ENCODE measurements at places on chromosomes 4 and X.

- no peak for DNase-seq
Measured at GRCh38 chrX:110321670-110322069, 3.8 kb upstream of the AMMECR1 start.

GRCh38 chr4:152961773-152962115 lies 25.6 kb downstream of the FHDC1 start:
- no peak for DNase-seq

- no peak for DNase-seq
Measured at GRCh38 chrX:43974100-43974475, 898 bp upstream of the NDP start.

DNA sequence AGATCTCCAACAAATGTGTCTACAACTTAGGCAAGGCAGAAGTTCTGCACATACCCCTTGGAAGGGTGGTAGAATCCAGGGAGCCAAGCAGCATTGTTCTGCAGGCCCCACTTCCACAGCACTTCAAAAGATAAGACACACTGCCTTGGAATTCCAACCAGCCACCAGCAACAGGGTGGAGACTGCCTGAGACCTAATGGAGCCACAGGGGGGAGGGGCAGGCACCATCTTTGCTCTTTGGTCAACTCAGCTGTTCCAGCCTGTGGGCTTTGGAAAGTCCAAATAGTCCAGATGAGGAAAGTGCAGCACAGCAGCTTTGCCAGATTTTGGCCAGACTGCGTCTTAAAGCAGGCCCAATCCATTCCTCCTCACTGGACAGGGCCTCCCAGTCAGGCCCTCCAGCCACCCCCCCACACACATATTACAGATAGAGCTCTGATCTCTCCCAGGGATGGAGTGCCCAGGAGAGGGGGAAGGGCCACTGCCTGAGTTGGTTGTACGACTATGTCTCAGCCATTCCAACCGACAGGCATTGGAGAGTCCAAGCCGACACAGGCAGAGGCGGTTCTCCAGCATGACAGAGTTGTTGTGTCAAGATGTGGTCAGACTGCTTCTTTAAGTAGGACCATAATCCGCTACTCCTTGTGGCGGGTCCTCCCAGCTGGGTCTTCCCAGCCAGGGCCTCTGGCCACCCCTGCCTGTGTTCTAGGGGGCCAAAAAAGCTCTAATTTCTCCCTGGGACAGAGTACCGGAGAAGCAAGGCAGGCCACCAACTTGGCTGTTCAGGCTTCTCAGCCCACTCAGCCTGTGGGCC lies 42.5 kb upstream of the ANTXR2 start:
- no peak for DNase-seq

GRCh38 chr4:174260099-174260498 lies 23.4 kb downstream of the FBXO8 start:
- DNase-seq, result no peak

DNA sequence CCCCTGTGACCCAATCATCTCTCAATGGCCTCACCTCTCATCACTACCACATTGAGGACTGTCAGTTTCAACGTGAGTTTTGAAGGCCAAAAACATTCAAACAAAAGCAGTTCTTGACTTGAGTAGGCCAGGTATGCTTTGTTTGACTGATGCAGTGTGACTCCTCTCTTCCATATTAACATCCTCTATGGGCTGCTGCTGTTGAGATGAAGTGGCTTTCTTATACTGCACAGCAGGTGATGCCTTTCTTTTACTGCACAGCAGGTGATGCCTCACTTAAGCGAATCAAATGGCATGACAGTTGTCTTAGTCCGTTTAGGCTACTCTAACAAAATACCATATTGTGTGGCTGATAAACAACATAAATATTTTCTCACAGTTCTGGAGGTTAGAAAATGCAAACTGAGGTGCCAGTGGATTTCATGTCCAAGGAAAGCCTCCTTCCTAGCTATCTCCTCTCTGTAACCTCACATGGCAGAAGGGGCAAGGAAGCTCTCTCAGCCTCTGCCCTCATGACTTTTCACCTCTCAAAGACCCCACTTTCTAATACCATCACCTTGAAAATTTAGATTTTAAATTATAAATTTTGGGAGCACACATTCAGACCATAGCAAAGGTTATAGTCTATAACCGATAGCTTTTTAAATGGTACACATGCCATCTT lies 2267.9 kb upstream of the AGA start:
- no peak for DNase-seq

DNA sequence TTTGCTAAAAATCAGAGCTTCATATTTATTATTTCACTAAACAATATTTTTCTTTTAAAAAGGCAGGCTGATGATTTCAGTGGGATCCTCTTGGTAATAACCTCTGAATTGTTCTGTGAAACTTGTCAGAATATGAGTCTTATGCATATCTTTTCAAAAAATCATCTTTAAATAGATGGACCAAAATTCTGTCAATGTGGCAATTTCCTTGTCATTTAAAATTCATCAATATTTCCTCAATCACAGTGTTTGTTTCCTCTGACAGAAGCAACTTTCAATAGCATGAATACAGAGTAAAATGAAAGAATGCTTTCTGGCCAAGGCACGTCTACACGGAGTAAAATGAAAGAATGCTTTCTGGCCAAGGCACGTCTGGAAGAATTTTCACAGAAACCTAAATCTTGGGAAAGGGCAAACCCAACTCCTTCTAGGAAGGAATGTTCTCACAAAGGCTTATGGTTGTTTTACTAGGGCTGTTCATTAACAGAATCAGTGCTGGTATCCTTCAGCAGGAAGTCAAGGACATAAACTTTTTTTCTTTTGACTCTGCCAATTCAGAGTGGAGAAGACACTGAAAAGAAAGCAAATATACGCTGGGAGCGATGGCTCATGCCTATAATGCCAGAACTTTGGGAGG lies 99.0 kb upstream of the GPR34 start:
- DNase-seq, result no peak

- DNase-seq, result no peak
Measured at GRCh38 chr4:48405924-48406323, 64.6 kb downstream of the SLAIN2 start.

DNA sequence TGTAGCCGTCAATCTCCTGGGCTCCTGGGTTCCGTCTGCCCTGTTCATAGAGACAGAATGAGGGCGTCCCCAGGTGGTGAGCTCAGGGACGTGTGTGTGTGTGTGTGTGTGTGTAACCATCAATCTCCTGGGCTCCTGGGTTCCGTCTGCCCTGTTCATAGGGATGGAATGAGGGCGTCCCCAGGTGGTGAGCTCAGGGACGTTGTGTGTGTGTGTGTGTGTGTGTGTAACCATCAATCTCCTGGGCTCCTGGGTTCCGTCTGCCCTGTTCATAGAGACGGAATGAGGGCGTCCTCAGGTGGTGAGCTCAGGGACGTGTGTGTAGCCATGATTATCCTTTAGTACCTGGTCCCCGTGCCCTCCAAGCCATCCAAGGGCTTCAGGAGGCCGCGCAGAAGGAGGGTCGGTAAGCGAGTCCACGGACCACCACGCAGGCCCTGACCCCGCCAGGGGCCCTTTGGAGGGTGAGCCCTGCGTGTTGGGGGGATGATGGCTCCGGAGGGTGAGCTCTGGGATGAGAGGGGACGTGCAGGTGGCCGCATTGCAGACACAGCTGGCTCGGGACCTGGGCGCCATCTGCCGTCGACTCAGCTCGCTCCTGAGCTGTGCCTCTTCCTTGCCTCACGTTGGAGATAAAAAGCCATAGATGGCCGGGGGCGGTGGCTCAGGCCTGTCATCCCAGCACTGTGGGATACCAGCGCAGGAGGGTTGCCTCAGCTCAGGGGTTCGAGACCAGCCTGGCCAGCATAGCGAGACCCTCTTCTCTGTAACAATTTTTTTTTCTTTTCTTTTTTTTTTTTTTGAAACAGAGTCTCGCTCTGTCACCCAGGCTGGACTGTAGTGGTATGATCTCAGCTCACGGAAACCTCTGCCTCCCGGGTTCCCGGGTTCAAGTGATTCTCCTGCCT lies 5.4 kb upstream of the GTPBP6 start:
- DNase-seq, result no peak

DNA sequence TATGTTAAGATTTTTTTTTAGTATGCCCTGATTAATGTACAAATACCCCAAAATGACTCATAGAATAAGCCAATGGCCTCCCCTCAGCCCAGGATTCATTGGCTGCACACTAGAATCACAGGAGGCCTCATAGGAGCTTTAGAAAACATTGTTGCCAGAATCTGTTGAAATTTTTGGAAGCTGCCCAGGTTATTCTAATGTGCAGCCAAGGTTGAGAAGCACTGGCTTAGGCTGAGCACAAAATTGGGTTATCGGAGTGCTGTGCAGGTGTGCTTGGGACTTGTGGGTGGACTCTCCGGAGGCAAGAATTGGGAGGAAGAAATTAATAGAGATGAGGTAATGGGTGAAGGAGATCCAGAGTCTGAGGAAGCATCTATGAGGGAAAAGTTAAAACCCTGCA lies 41.3 kb upstream of the VCX start:
- DNase-seq, result no peak

DNA sequence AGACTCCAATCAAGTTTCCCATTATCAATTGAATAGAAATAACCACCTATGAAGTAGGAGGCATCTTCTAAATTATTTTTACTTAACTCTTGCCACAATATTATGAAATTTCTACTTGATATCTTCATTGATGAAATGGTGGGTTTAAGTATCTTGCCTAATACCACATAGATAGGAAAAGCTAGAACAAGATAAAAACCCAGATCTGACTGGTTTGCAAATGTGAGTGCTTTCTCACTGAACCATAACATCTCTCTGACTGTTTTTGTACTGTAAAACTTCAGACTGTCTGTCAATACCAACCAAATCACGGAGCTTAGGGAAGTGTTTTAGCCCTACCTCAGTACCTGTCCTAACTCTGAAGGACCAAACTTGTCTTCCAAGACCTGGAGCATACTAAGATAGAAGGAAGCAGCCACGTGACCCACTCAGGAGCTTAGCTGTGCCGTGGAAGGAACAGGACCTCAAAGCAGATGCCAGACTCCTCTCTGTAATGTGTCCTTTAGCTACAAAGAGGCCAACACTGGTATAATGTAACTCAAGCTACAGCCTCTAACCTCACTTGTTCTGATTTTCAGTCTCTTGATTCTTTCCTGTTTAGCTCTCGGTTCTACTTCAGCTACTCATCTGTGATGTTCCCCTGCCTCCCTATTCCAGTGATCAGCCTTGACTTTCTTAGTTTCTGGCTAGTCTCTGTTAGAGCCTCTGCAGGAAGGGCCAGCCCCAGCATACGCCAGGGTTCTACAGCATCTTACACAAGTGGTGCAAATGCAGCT lies 84.4 kb downstream of the LRP2BP start:
- no peak for DNase-seq

GRCh38 chr4:126018274-126018673 lies 703.5 kb downstream of the FAT4 start:
- DNase-seq, result no peak

DNA sequence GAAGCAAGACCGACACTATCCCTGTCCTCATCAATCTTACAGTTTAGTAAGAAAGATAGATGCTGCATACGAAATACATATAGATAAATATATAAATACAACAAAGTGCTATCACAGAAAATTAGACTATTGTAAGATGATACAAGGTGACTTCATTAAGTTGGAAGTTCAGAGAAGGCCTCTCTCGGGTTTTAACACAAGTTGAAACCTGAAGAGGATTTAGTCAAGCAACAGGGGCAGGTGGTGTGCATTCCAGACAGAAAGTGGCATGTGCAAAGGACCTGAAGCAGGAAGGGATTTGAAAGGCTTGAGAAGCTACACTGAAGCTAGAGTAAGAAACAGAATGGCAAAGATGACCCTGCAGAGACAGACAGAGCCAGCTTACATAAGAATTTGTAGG lies 36.5 kb downstream of the USP46 start:
- DNase-seq, result no peak

DNA sequence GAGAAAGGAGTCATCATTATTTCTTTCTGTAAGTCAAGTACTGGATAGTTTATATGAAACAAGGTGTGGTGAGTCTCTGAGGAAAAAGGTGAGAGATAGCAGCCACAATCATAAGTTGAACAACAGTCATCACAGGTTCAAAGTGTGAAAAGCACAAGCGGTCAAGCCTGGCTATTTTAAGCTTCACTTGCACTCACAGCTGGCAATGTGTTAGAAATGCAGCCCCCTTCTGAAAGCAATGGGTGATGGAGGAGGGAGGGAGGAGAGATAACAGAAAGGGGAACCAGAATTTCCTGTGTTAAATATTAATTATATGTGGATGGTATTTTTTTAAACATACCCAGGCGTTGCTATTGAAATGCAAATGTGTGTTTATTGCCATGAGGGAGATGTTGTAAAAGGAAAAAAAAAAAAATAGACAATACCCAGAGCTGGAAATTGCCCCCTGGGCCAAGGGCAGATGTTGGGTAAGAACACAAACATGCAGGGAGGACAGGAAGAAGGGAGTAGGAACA lies 26.9 kb upstream of the BMP3 start:
- DNase-seq, result no peak

DNA sequence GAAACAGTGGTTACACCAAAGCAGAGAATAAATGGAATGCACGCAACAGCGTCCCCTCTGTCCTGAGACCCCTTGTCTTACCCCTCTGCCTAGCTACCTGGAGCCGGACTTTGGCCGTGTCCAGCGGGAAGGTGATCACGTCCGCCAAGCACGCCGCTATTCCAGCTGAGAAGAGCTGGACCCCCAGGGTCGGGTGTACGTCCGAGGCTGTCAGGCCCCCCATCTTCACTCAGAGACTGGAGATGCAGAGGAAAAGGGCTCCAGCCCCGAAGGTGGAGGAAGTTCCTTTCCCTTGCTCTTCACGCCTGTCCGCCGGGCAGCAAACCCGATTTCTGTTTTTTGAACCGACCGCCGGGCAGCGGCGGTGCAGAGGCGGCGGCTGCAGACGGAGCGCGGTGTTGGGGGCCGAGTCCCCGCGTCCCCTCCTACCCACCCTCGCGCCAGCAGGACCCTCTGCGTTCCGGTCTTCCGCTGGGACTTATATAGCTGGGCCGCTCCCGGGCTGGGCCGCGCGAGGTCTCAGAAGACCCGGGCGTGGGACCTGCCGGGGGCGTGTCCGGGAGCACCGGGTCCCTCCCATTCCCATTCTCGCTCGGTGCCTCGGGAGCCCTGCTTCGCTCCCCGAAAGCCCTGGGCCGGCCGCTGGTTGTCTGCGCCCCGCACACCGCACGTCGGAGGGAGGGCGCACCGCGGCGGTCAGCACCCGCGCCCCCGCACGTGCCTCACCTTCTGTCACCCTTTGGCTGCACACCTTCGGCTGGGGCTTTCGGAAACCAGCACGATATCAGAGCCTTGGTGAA lies at the start of gene UCP1:
UCP1 (minus strand) TSS at position 455 of the 800 bp plus-strand sequence; CDS start at position 223, 232 bp downstream.
- DNase-seq, result no peak

DNA sequence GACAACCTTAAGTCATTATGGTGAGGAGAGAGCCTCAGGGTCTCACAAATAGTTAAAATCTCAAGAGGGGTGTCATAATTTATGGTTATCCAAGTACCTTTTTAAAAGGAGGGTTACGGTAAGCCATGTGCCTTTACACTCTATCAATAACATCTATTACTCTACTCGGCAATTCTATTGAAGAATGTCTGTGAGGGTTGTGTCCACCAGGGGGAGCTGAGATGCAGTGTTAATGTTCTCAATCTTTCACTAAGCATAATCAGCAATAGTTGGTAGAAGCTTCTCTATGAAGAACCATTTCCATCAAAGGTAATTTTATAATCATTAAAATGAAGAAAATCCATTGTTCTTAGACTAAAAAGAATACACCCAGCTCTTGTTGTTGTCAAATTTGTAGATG lies 457.4 kb downstream of the CENPC start:
- peak; percentile 2 for DNase-seq

Data from stimulated activated CD8-positive, alpha-beta memory T cell treated with anti-CD3 and anti-CD28 coated beads, Interleukin-2, amount 100 ng/mL, for 48 hours (primary cell).